GM23338 (cell line): ENCODE measurements at places on chromosomes 6 and 20. TPM values are rescaled to one million over a fixed set of nuclear protein-coding genes. Genes with fewer than 3 reads are reported as not detected.

GRCh38 chr6:166739117-166739975, 112.3 kb upstream of the RPS6KA2 start:
- DNase-seq = no peak

DNA sequence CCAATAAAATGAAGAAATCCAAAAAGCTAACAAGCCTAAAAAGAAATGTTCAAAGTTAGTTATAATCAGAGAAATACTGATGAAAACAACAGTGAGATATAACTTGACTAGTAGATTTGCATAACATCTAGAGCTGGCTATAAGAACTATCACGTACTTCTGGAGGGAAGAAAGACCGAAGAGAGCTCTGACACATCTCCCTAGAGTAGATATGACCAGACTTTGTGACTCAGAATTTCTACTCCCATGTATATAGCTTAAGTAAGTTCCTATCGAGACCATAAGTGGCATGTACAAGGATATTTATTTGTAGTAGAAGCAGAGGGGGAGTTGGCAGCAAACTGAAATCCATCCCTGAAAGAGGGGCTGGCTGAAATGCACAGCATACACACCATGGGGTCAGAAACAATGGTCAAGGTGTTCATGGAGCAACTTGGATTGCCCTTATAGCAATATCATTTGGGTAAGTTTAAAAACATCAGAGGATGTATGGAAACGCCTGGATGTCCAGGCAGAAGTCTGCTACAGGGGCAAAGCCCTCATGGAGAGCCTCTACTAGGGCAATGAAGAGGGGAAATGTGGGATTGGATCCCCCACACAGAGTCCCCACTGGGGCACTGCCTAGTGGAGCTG, 25.6 kb upstream of the IL17A start:
- DNase-seq = no peak

DNA sequence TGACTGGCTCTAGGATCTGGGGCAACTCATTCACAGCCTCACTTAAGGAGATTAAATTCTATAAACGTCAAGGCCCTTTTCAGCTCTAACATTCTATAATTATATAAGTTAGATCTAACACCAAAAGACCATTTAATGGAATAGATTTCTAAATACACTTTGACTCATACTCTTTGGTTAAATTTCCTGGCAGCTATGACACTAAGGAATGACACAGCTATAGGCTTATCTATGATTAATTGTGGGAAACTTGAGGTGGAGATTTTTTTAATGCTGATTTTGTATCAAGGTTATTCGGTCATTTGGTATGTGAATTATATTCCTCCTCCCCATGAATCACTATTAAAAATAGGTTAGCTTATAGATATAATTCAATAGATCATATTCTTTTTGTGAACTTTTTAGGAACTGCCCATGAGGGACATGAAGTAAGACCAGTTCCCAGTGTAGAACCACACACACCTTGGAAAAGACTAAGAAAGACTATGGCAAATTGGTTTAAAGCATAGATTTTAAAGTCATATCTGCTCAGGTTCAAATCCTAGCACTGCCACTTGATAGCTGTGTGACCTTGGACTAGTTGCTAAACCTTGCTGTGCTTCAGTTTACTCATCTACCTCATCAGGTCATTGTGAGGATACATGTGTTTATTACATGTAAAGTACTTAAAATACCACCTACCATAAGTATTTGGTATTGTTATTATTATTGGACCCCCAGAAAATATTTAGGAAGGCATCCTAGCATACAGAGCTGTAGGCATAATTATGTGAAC, 116.0 kb downstream of the CRYBG1 start:
- DNase-seq = no peak

- no peak for DNase-seq
Measured at GRCh38 chr20:61573415-61574305, 321.6 kb downstream of the CDH4 start.

DNA sequence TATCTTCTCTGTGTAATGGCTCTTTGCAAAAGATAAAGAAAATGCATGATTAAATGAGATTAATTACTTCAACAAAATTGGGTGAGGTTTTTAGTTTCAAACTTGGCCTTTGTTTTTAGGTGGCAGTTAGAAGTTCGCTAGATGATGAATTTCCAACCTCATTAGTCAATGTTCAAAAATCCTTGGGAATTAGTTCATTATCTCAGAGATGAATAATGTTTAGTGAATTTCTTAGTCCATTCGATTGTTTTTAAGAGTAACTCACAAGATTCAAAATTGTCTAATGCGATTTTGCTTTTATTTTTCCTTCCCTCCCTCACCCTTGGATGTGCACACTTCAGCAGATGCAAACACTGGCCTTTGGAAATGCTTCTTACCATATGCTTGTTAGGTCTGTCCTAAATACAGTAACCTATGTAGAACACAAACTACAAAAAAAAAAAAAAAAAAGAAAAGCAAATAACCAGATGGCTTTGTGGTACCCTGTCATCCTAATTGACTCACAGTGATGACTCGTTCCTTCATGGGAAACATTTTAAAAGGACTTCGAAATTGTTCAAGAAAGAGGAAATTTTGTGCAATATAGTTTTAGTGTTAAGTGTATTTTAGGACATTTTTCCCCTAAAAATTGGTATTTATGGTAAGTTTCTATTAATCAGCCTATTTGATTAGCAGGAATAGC, 66.7 kb downstream of the FAM229B start:
- DNase-seq = no peak

DNA sequence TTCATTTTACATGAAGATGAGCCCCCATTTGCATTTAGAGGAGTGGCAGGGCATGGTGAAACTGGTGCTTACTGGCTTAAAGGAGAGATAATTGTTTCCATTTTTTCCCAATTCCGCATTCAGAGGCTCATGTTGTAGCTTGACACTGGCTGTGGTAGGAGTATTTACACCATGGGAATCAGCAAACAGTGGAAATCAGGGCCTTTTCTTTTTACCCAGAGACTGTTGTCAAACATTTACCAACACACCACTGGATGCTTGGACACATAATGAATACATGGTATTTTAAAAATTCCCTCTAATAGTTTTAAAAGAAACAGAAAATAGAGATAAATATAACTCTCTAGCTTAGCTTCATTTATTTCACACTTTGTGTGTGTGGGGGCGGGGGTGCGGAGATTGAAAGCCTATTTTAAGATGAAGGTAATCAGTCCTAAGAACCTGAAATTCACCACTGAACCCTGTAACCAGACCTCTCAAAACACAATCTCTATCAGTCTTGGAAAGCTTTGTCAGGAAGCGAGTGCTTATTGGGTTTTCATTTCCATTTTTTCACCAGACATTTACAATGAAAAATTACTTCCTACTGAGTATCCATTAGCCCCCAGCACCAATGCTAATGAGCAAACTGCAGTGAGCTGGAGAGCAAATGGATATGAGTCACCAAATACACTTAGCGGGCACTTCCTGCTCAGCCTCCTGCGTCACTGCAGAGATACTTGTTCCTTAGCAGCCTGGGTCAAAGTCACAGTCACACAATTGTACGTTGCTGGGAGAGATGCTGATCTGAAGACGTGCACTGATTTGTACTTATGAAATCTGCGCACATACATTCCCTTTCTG, 532.0 kb downstream of the BCKDHB start:
- peak; percentile 54 for DNase-seq

DNA sequence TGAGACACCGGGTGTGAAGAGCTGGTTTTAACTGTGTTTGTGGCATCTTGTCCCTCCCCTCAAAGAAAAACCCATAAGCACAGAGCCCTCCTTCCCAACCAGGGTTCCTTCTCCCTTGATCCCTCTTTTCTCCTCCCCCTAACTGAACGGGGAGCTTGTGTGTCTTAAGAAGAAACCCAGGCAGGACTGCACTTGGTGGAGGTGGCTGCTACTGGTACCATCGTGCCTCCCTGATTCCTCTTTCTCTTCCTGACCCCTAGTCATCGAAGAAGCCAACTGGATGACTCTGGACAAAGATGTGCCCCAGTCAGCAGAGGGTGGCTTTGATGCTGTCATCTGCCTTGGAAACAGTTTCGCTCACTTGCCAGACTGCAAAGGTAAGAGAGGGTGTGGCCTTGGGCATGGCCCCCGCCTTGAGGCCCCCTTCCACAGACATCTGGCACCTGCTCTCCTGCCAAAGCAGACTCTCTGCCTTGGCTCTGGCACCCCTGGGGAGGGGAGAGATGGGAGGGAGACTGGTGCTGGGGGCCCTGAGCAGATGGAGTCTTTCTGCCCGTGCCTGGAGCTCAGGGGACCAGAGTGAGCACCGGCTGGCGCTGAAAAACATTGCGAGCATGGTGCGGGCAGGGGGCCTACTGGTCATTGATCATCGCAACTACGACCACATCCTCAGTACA, 2.1 kb downstream of the GNMT start:
- DNase-seq = no peak

DNA sequence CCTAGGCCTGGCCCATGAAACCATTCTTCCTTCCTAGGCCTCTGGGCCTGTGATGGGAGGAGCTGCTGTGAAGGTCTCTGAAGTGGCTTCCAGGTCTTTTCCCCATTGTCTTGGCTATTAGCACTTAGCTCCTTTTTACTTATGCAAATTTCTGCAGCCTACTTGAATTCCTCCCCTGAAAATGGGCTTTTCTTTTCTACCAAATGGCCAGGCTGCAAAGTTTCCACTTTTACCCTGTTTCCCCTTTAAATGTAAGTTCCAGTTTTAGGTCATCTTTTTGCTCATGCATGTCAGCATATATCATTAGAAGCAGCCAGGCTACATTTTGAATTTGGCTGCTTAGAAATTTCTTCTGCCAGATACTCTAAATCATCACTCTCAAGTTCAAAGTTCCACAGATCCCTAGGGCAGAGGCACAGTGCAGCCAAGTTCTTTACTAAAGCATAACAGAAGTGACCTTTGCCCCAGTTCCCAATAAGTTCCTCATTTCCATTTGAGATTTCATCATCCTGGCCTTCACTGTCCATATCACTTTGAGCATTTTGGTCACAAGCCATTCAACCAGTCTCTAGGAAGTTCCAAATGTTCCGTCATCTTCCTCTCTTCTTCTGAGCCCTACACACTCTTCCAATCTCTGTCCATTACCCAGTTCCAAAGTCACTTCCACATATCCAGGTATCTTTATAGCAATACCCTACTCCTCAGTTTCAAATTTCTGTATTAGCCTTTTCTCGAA, 71.9 kb downstream of the TBC1D7 start:
- no peak for DNase-seq

DNA sequence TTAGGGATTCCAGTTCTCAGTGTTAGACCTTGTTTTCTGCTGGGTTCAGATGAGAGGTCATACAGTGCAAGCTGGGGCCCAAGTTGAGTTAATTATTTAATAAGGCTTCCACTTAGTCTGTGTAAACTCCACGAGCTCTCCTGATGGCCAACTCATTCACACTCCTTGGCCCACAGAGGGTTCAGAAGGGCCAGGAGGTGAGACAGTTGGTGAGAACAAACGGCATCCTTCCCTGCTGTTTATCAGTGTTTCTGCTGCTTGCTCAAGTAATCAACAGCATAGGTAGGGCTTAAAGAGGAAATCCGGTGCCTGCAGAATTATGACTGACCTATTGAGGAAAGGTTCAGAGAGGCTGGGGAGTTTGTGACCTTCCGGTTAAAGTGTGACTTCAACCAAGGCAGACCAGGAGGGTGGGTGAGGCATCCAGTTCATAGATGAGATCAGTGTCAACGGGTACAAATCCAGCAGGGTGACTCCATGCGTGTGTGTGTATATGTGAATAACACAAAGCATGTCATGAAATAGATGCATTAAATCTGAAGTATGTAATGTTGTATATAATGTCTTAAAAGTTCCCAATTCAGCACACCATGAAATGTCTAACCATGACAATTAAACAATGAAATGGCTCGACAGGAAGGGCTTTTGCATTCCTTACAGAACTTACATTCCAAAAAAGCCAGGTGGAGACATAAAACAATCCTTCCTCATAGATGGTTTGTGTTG, 37.4 kb upstream of the BCAS1 start:
- DNase-seq = no peak

DNA sequence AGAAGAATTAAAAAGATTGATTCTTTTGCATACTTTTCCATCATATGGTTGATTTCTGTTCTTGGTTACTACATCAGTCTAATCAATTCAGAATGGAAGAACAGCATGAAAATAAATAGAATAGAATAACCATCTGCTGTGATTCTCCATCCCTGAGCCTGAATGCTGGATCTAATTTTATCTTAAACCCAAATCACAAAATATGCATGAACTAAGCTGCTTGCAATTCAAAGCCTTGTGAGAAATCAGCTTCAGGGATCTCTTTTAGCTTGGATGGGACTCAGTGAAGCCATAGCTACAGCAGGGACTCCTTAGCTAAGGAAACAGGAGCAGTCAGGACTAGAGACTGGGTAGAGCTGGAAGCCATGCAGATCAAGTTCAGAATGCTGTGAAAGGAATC, 74.1 kb downstream of the TPBG start:
- DNase-seq = no peak

DNA sequence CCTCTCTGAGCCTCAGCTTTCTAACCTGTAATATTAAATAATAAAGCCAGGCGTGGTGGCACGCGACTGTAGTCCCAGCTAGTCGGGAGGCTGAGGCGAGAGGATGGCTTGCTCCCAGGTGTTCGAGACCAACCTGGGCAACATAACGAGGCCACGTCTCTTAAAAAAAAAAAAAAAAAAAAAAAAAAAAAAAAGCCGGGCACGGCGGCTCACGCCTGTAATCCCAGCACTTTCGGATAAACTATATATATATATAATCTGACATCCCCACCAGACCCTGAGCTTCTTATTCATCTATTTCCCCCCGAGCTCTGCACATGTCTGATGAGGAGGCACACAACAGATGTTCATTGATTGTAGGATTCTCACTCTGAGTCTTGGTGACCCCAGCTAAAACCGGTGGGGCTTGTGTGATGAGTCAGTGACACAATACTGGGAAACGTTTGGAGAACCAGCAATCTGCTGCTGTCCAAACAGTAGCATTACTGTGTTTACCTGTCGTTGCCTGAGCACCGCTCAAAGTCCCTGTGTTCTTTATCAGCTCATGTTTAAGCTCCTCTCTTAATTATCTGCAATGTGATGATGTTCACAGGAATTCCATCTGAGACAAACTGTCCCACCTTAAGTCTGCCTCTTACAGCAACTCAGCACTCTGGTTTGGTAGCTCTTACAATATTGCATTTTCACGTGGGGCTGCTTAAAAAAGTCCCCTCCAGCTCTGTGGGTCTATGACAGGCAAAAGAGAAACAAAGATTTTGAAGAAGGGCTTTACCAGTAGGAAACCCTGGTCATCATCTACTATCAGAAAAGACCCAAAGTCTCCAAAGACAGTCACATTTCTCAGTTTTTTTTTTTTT, 1.0 kb upstream of the SPATA2 start:
- DNase-seq = no peak

- no peak for DNase-seq
Measured at GRCh38 chr6:36038120-36038876, 10.7 kb downstream of the MAPK14 start.

- no peak for DNase-seq
Measured at GRCh38 chr20:45818239-45818638, 5.8 kb downstream of the UBE2C start.

Gene IBTK
- total RNA-seq = 25.9 and 28.7 TPM in 2 replicates

Gene NKX2-4
- 0.35 and 2.1 TPM in 2 replicates for total RNA-seq

Gene MACROD2
- total RNA-seq = 2.0 and 2.8 TPM in 2 replicates

Gene SLC26A8
- total RNA-seq = 1.9 and 2.9 TPM in 2 replicates

Gene SPATA2
- 8.7 and 9.3 TPM in 2 replicates for total RNA-seq

Gene MRPS26
- total RNA-seq = 103 and 105 TPM in 2 replicates

Gene ZNF165
- total RNA-seq = 5.5 and 7.6 TPM in 2 replicates
